Osteoblast (primary cell): ENCODE measurements at places on chromosomes 6 and 20. TPM values are rescaled to one million over a fixed set of nuclear protein-coding genes. Genes with fewer than 3 reads are reported as not detected.
A peak's percentile ranks its signal among the peaks of the same experiment; 100 is the strongest.

- no peak for DNase-seq
Observed at GRCh38 chr20:44354979-44355497, 461 bp upstream of the HNF4A start.

DNA sequence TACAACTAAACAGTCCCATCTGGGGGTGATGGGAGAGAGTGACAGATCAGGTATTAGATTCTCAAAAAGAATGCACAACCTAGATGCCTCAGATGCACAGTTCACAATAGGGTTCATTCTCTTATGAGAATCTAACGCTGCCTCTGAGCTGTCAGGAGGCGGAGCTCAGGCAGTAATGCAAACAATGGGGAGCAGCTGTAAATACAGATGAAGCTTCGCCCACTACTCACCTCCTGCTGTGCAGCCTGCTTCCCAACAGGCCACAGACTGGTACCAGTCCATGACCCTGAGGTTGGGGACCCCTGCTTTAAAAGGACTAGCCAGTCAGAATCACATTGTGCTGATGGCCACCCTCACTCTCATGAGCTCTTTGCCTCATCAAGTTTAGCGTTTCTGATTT lies 247.0 kb upstream of the KCNQ5 start:
- DNase-seq, result no peak

DNA sequence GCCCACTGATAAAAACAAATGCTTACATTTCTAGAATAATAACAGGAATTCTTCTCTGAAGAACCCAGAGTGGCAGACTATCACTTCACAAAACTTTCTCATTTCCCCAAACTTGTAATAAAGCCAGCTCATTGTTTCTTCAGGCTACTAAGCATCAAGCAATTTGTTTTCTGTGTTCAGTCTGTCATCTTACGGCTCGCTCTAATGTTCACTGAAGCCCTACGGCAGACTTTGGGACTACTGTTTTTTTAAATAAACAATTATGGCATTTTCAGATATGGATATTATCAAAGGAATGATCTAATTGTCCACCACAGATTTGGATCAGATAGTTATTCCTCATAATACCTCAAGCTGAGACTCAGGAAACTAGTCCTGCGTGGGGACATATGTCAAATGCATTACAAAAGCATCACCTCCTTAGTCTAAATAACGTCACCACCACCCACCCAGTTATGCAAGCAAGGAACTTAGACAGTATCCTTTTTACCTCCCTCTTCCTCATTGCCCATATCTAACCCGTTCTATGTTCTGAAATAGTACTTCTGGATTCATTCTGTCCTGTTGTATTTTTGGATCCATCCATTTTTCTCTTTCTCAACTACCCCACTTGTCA lies 415.1 kb downstream of the PLCB1 start:
- no peak for DNase-seq

DNA sequence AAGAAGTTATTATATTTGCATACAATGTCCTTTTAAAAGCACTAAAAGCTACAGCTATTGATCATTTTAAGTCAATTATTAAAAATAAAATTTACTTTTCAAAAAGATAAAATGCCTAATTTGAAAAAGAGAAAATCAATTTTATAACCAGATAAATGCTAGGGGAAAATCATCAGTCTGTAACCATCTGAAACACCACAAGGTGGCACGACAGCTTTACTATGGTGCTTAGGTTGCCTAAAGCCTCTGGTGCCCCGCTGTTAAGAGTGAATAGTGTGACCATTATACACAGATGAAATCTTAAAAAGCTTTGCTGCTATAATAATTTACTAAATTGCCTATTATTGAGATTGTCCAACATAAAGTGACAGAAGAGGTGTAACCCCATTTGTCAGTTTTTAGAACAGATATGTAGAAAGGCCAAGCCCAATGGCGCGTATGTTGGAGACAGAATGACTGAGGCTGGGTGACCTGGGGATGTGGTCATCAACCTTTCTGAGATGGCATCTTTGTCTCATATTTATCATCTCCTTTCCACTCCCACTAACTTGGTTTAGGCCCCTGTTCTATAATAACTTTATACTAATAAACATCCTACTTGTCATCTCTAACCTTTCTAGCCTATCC lies 100.8 kb downstream of the MOXD1 start:
- DNase-seq, result no peak

DNA sequence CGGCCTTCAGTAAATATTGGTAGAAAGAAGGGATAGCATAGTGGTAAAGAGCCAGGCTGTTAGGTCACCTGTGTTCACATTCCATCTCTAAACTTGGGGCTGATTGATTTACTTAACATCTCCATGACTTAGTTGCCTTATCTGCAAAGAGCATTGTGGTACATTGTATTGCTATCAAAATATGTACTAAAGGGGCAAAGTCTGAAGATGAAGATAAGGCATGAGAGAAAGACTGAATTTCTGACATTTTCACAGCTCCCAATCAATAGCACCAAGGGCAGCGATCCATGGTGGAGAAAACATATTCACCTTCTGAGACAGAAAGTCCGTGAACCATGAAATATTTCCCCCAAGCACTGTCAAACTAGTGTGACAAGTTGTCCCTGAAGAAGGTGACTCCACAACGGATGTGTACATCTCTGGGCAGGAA lies 223.3 kb upstream of the STXBP5 start:
- no peak for DNase-seq

GRCh38 chr6:36938536-36938935 lies 16.0 kb upstream of the PI16 start:
- DNase-seq, result peak; percentile 98

DNA sequence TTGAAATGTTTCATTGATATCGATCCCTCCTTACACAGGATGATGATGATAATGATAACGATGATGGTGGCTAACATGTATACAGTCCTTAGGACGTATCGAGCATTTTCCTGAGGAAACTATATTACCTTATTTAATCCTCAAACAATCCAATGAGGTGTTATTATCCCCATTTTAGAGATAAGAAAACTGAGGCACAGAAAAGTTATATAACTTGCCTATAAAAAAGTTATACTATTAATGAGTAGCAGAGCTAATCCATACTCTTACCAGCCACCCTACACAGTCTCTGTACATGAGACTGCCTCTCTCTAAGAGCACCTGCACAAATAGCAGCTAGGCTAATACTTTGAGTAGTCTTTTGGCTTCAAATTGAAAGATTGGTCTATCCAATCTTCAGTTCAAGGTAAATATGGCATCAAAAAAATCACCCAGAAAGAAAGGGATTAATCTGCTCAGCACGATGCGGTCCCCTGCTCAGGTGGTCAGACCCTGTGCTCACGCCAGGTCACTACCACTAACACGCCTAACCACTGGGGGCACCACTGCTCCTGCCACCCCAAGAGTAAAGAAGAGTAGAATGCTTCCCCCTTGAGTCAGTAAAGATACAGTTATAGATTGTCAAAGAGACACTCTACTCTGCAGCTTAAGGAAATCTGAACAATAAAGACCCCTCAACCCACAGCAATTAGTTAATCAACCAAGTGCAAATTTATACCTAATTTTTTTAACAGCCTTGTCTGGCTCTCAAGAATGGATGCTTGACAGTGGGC lies 15.0 kb downstream of the GABBR1 start:
- DNase-seq, result peak; percentile 75

GRCh38 chr6:20444786-20445271 lies 43.1 kb downstream of the E2F3 start:
- no peak for DNase-seq

DNA sequence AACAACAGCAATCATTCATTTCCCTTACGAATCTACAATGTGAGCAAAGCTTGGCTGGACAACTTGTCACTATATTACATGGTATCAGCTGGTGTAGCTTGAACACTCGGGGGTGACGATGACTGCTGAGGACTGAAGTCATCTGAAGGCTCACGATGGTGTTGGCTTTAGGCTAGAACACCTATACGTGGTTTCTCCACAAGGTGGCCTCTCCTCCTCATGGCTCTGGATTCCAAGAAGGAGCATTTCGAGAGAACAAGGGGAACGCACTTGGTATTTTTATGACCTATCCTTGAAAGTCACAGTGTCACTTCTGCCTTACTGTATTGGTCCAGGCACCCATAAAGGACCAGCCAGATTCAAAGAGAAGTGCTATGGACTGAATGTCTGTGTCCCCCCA lies 37.5 kb upstream of the ADGRF1 start:
- DNase-seq, result no peak

GRCh38 chr20:48096957-48097890 lies 311.9 kb upstream of the SULF2 start:
- DNase-seq, result no peak

GRCh38 chr20:33840759-33841435 lies 29.7 kb downstream of the CHMP4B start:
- DNase-seq, result no peak

GRCh38 chr6:14513496-14514393 lies 396.2 kb downstream of the CD83 start:
- no peak for DNase-seq

- no peak for DNase-seq
Observed at GRCh38 chr20:39029364-39029763, 67.2 kb downstream of the DHX35 start.

DNA sequence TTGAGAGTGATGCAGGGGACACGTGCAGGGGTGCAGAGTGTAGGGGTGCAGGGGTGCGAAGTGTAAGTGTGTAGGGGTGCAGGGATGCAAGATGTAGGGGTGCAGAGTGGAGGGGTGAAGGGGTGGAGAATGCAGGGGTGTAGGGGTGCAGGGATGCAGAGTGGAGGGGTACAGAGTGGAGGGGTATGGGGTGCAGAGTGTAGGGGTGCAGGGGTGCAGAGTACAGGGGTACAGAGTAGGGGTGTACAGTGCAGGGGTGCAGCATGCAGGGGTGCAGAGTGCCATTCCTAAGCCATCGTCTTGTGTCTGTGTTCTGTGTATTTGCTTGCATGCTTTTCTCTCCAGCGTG lies 345.4 kb downstream of the TAF4 start:
- DNase-seq, result no peak

DNA sequence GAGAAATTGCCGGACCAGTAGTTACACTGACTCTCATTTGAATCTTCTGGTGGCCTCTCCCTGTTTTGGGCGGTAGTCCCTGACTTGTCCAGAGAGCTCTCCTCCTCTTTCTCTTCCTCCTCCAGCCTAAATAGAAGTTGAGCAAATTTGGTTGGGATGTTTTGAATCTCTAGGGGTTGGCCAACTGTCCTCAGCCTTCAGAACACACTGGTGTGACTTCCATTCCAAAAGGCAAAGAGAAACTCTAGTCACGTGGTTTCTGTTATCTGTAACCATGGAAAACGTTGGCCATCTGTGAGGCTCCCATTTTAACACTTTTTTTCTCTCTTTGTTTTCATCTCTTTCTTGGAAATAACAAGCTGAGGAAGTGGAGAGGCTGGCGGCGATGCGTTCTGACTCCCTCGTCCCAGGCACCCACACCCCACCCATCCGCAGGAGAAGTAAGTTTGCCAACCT lies 275.3 kb downstream of the TBC1D7 start:
- DNase-seq, result no peak

GRCh38 chr20:22652681-22653588 lies 68.6 kb upstream of the FOXA2 start:
- no peak for DNase-seq

GRCh38 chr6:41941280-41942066 lies at the start of gene CCND3:
TSS of gene CCND3 (minus strand) at chr6:41941808. CDS start at chr6:41941649, 159 bp downstream.
- DNase-seq, result peak; percentile 97

GRCh38 chr6:48016020-48016755 lies 94.8 kb downstream of the PTCHD4 start:
- DNase-seq, result no peak

DNA sequence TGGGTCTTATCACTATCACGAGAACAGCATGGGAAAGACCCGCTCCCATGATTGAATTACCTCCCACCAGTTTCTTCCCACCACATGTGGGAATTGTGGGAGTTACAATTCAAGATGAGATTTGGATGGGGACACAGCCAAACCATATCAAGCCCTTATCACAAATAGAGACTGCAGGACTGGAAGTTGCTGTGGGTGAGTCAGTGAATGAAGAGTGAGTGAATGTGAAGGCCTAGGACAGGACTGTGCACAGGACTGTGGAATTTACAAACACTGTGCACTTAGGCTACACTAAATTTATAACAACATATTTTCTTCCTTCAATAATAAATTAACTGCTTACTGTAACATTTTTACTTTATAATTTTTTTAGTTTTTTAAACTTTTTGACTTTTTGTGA lies 30.2 kb upstream of the BCAS1 start:
- DNase-seq, result no peak

GRCh38 chr20:20440886-20441658 lies 73.2 kb downstream of the INSM1 start:
- peak; percentile 71 for DNase-seq

DNA sequence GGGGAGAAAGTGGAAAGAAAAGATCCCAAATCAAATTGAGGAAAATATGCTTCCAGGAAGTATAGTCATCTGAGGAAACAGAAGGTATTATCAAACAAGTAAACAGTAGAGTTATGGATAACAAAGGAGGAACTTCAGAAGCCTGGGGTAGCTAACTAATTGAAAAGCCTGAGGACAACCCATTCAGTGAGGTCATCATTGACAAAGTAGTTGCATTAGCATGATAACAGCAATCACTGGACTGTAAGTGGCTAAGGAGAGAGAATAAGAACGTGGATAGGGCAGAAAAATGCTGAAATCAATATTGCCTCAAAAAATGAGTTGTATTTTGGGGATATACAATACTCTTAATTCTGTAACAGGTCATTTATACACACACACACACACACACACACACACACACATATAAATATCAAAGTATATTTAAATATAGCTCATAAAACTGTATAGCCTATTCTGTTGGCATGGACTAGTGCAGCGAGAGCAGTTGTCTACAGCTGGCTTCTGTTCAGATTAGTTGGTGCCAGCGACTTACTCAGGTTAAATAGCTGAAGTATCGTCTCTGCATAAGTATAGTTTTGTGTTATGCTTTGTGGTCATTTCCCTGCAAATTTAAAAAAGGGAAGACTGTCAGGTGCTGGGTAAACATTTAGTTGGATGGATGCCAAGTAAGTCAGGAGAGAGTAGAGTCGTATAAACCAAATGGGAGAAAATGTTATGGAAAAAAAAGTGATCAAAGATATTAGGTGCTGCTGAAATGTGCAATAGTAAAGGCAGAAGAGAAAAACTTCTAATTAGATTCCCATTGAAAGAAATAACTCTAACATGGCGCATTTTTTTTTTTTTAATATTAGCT lies 33.8 kb upstream of the CTAGE9 start:
- no peak for DNase-seq

MBOAT1 gene
- total RNA-seq, result 0.88 and 1.4 TPM in 2 replicates

PRPH2 gene
- total RNA-seq, result 3.3 and 3.8 TPM in 2 replicates

BPIFA2 gene
- not detected in 2 replicates for total RNA-seq

GMDS gene
- 23.2 and 30.9 TPM in 2 replicates for total RNA-seq

HLA-DRB1 gene
- total RNA-seq, result 1.1 and 19.7 TPM in 2 replicates

SRMS gene
- total RNA-seq, result not detected in 2 replicates

NOTCH4 gene
- total RNA-seq, result 0.59 and 1.1 TPM in 2 replicates

TNFRSF6B gene
- 2.1 and 2.9 TPM in 2 replicates for total RNA-seq

TMEM200A gene
- total RNA-seq, result 43.1 and 49.2 TPM in 2 replicates

SNAP25 gene
- total RNA-seq, result 1.8 TPM in 2 replicates

MUC21 gene
- not detected in 2 replicates for total RNA-seq

PACRG gene
- total RNA-seq, result 0.59 and 1.4 TPM in 2 replicates

DOK5 gene
- total RNA-seq, result 12.7 and 14.1 TPM in 2 replicates

SNPH gene
- total RNA-seq, result 9.4 and 10.0 TPM in 2 replicates

TFAP2B gene
- total RNA-seq, result not detected in 2 replicates

VNN1 gene
- under 0.01 TPM in 1 of 2 replicates, not detected in the other for total RNA-seq

TNNC2 gene
- 0.29 and 0.36 TPM in 2 replicates for total RNA-seq

DYNLT2 gene
- 1.8 and 2.2 TPM in 2 replicates for total RNA-seq

ENPP3 gene
- total RNA-seq, result under 0.01 TPM in 1 of 2 replicates, not detected in the other

CHRNA4 gene
- not detected in 2 replicates for total RNA-seq
